IPS DF 19.7 (cell line): ENCODE measurements at places on chromosomes 3 and 15.

GRCh38 chr3:108219336-108219735, 2.9 kb downstream of the IFT57 start:
- no peak for DNase-seq

GRCh38 chr3:23685541-23686258, 120.1 kb upstream of the UBE2E1 start:
- DNase-seq = no peak

GRCh38 chr3:185537369-185537970, 14.9 kb downstream of the LIPH start:
- DNase-seq = no peak

- DNase-seq = no peak
Measured at GRCh38 chr15:68713874-68714273, 106.8 kb downstream of the ANP32A start.

DNA sequence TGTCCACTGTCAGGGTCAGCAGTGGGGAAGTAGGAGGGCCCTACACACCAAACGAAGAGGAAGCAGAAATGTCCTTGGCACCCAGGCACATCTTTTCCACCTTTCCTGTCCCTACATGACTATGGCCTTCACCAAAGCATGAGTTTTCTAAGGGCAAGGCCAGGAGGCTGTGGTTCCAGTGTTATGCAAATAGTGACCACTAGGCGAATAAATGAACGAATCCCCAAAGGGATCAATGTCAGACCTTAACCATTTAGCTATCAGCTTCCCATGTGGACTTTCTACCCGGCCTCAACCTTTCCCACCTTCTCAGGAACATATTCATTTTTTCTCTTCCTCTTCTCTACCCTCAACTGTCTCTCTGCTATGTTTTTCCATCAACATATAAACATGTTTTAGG, 63.1 kb downstream of the NTRK3 start:
- DNase-seq = no peak

GRCh38 chr15:66763186-66764071, 61.4 kb downstream of the SMAD6 start:
- no peak for DNase-seq

GRCh38 chr3:122353215-122353614, 28.2 kb downstream of the CSTA start:
- DNase-seq = no peak

DNA sequence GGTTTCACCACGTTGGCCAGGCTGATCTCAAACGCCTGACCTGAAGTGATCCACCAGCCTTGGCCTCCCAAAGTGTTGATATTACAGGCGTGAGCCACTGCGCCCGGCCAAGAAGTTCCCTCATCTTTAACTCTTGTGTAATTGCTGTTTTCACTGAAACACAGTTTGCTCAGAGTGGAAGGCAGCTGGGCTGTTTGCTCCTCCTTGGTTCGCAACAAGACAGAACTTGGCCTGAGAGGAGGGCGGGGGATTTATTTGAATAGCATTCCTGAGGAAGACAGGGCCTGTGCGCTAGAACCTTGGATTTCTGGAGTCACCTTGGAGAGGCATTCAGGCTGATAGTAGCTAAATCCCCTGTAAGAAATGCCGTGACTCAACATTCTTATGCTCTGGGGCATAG, 226.7 kb upstream of the MCTP2 start:
- no peak for DNase-seq

GRCh38 chr15:28006116-28006905, 92.8 kb downstream of the OCA2 start:
- no peak for DNase-seq

- DNase-seq = no peak
Measured at GRCh38 chr3:53049987-53050386, 4.1 kb upstream of the SFMBT1 start.

- no peak for DNase-seq
Measured at GRCh38 chr3:146100825-146101444, 60.0 kb downstream of the PLOD2 start.

DNA sequence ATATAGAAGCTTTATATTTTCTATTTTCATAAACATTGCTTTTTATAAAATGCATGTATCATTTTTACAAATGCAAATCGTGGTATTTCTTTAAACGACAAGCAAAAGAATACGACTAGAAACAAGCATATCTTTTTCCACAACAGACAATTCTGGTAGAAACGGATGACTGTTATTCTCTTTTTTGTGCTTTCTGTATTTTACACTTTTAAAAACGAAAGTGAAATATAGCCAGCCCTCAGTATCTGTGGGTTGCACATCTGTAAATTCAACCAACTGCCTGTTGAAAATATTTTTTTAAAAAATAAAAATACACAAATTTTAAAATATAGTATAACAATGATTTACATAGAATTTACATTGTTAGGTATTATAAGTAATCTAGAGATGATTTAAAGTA, 61.3 kb downstream of the PRTG start:
- DNase-seq = no peak

DNA sequence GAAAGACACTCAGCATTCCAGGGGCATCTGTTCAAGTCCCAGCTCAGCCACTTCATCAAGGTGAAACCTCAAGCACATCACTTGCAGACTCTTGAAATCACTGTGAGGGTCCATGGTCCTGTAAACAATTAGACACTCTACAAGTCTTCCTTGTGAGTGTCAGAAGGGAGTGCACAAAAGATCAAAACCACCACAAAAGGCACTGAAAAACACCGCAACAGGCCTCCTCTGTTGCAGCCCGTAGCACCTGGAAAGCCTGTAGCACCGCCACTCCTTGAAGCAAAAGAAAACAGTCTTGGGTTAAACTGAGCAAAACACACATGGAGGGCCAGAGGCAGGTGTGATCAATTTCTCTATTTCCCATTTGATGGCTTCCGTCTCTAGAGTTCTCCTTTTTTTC, 63.8 kb upstream of the SNRK start:
- no peak for DNase-seq

GRCh38 chr3:195241592-195242355, 29.2 kb downstream of the XXYLT1 start:
- no peak for DNase-seq

DNA sequence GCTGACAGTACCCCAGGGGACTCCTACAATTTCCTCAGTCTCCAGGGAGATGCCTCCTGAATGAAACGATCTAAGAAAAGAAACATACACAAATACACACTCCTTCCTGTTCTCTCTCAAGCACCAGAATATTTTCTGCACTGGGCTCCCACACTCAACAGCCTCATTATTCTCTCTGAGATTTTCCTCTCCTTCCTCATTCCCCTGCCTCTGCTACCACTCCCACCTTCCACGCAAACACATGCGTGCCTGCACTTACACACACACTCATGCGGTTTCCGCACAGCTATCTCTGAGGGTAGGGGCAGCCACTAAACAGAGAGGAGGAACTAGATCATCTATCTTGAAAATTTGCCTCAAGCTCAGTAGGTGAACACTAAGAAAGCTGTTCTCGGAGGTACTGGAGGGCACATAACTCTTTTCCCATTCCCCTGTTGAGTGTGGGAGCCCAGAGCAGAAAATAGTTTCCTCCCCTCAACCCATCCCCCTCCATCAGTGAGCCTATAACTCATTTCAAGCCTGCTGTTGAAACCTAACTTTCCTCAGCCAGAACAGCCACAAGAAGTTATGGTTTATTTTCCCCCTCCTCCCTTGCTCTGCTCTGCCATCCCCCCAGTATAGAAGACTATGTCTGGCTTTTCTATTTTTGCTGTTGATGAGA, 30.5 kb upstream of the TIPARP start:
- no peak for DNase-seq

DNA sequence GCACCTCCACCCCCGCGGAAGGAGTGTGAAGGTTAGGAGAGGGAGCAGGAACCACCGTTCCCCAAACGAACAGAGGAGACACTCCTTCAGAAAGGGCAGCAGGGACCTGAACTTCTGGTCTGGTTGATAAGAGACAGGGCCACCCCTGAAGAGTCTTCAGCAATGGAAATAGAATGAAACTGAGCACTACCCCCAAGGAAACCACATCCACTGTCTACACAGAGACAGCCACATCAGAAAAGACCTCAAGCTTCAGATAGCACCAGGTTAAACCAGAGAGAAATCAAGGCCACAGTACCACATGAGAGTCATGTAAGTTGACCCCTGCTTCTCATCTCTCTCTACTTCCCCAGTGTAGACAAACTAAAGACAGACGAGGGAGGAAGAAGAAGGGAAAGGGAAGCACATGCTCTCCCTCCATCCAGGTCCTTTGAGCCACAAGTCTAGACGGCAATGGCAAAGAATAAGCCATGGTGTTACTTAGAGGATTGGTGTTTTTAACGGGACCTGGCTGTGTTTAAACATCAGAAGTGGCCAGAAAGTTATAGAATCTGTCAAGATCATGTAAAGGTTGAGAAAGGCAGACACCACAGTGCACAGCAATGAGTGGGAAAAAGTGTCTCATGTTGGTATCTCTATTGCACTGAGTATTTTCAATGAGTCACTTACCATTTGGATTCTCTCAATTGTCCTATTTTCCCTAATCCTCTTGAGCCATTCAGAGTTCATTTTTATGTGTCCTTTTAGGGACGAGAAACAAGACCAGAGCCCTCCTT, 31.4 kb upstream of the CTNNB1 start:
- DNase-seq = no peak

- no peak for DNase-seq
Measured at GRCh38 chr3:187758318-187758955, 13.2 kb upstream of the BCL6 start.

GRCh38 chr3:23760871-23761373, 44.8 kb upstream of the UBE2E1 start:
- DNase-seq = no peak

GRCh38 chr15:77285057-77285997, 134.6 kb downstream of the PEAK1 start:
- DNase-seq = no peak

DNA sequence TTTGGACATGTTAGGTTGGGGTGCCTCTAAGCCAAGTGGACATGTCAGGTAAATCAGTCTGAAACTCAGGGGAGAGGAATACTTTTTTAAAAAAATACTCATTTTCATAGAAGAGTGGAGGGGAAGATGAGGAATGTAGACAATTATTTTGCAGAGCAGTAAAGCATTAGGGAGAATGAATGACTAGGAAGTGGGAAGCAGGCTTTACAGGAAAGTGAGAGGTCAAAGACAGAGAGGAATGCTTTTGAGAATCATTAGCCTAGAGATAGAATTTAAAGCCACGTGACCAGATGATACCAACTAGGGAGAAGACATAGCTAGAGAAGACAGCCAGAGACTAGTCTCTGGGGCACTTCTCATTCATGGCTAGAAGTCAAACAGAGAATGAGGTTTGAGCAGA, 91.0 kb downstream of the RAD18 start:
- no peak for DNase-seq

GRCh38 chr3:46918202-46918601, 40.7 kb downstream of the PTH1R start:
- no peak for DNase-seq

DNA sequence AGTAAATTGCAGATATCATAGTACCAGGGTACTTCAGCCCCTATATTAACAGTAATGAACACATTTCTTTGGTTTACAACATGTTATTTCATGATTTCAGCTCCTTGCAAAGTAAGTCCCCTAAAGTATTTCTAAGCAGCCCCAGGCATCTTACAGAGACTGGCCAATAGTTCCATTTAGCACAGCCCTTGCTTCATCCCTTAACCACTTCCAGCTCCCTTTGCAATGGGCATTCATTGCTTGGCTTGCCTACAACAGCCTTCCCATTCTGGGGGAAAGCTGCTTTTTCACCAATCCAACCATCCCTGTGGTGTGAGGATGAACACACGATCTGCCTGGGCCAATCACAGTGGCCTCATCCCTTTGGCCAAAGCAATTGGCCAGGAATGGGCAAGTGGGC, 67.2 kb upstream of the XCR1 start:
- DNase-seq = no peak

DNA sequence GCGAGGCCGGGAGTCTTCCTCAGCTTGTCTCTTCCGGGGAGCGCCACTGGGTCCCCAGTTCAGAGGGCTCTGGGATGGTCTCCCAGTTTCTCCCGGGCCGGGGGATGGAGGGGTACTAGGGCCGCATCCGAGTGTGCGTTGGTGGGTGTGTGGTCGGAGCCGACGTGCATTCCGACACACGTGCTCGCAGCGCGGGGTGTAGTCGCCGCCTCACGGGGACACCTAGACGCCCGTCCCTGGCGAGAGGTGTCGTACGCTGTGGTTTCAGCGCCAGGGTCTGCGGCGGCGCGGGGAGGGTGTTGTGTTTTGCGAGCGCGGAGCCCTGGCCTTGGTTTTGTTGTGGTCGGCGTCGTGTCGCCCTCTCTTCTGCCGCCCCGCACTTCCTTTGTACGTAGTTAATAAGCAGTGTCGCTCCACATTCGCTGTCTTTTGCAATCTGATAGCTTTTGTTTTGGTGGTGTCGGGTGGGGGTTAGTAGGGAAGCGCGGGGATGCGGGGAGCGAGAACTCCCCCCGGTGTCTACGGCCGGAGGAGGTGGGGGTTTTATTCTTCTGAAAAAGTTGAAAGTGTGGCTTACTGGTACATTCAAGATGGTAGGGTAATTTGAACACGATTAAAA, 2.2 kb downstream of the IGF1R start:
- DNase-seq = no peak
